ENCODE measurements at places on chromosomes 11 and 22.

DNA sequence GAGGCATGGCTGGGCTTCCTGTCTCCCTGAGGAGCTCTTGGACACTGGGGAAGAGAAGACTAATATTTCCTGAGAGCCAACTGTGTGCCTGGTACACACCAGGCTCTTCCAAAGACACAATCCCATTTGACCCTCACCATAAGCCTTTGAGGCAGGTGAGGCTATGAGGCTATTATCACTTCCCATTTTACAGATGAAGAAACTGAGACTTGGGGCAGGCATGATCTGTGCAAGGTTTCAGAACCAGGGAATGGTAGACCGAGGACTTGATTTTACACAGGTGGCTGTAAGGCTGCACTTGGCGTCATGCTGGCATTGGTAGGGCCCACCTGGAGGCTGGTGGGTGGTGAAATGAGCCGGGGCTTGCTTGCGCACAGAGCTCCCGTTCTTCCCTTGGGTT lies 90.8 kb downstream of the LRRC32 start:
- no peak for DNase-seq

- DNase-seq = no peak
Observed at GRCh38 chr22:42880815-42881214, 23.7 kb upstream of the ARFGAP3 start.

DNA sequence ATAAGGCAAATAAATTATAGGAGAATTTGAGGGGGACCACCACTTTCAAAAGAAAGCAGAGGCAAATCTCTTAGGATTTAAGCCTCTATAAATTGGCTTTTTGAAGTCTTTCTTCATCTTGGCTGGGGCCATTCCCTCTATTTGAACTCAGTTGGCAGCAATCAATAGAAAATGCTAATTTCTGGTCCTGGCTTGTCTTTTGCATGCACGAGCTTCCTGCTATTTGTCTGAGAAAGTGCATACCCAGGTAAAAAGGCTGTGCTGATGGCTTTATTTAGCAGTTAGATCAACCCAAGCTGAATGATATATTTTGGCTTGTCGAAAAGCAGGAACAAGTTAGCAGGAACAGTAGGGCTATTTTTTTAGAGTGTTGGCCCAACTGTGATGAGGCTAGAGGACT lies 64.1 kb upstream of the GRAMD1B start:
- no peak for DNase-seq

- DNase-seq = no peak
Observed at GRCh38 chr11:64888729-64889511, 10.5 kb upstream of the EHD1 start.

GRCh38 chr11:112175599-112175952 lies 264 bp downstream of the BCO2 start:
- DNase-seq = no peak

DNA sequence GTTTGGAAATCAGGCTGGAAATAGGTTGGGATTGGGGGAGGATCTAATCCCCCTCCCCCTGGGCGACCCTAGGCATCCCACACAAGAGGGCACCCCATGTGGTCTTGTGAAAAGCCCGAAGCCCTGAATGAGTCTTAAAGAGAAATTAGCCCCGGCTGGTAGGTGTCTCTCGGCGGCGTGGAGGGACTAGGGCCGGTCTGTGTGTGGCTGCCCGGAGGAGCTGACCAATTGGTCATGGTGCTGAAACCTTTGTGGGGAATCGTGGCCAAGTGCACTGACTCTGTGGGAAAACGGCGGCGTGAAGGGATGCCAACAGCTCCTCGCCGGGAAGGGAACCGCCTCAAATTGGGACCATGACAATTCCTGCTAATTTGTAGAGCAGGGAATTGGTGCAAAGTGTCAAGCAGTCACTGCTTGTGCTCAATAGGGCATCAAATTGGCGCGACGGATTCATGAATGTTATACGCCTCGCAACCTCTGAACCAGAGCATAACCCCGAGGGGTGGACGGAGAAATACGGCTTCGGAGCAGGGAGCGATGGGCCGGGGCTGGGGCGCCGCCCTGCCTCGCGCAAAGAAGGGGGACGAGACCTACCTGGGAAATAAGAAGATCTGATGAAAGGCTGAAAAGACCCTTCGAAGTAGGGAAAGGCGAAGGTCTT lies 1.5 kb downstream of the DBX1 start:
- DNase-seq = peak; percentile 72

DNA sequence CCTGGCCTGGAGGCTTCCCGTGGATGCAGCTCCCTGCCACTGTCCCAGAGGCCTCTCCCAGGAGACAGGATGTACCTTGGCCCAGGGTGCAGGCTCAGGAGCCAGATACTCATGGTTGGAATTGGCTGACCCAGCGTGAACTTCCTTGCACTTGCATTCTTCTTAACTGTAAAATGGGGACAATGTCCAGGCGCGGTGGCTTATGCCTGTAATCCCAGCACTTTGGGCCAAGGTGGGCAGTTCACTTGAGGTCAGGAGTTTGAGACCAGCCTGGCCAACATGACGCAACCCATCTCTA lies 20.1 kb upstream of the ST3GAL4 start:
- DNase-seq = no peak

- DNase-seq = no peak
Observed at GRCh38 chr11:108002476-108002875, 6.2 kb upstream of the CUL5 start.

DNA sequence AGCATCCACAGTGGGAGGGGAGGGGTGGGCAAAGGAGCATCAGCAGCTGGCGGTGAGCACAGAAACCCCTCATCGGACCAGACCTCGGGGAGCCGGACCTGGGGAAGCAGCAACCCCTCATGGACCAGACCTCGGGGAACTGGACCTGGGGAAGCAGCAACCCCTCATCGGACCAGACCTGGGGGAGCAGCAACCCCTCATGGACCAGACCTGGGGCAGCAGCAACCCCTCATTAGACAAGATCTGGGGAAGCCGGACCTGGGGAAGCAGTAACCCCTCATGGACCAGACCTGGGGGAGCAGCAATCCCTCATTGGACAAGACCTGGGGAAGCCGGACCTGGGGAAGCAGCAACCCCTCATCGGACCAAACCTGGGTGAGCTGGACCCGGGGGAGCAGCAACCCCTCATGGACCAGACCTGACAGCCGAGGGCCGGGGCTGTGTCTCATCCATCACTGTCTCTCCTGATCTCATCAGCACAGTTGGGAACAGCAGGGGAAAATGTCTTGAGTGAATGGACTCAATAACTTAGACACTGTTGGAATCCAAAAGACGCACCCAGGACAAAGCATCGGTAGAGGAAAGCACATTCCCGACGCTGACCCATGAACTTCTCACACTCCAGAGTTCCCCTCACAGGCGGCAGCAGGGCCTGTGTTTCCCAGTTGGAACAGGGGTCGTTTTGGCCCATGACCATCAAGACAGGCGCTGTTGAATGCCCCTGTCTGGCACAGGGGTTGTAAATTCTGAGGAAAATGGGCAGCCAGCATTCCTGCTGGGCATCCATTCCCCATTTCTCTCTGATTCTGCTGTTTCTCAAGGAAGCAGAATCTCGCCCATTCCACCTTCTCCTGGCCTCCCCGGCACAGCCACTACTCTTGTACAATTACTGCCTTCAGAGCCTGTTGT lies 1494.6 kb downstream of the TBC1D22A start:
- DNase-seq = no peak

DNA sequence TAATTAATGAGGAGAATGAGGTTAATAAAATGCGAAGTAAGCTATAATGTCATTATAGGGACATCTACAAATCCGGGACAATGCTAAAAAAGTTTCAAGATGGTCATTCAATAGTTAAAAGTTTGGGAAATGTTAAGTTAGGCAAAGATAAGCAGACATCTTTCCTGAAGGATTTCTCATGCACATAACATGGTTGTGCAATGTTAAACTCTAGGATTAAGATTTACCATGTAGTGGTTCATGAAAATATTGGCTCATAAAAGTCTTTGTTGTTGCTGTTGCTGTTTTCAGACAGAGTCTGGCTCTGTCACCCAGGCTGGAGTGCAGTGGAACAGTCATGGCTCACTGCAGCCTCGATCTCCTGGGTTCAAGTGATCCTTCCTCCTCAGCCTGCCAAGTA lies 751.5 kb upstream of the CCDC179 start:
- DNase-seq = no peak

- DNase-seq = no peak
Observed at GRCh38 chr11:114131461-114131864, 72.0 kb downstream of the ZBTB16 start.

- DNase-seq = peak; percentile 21
Observed at GRCh38 chr11:120385110-120385509, 48.9 kb downstream of the ARHGEF12 start.

DNA sequence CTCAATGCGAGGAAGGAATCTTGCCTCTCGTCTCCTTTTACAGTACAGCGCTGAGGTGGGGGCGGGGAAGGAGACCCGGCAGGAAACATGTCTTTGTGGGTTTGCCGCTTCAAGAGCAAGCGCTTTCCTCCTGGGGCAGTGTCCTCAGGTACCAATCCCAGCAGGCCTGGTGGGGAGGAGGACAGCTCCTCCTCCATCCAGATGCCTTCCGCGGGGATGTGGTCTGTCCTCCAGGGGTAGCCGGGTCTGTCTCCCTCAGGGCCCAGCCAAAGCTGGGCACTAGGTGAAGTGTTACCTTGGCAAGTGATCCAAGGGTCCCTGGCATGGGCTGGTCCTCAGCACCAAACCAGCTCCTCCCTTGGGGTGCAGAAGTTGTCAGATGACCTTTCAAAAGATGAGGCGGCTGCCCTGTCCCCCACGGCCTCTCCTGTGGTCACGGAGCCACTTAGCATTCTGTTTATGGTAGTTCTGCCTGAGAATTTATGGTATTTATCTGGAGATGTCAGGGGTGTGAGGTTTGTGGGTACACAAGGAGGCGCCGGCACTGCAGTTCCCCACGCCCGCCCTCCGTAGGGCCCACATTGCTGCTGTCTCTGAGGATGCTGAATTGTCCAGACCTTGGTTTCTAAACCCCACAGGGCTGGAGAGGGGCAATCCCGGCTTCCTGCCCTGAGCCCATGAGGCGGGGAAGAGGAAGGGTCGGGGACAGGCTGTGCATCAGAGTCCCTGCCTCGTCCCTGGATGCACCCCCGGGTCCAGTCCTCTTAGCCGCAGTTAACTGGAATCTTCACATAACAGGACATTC lies 93.5 kb upstream of the ANO1 start:
- peak; percentile 58 for DNase-seq

DNA sequence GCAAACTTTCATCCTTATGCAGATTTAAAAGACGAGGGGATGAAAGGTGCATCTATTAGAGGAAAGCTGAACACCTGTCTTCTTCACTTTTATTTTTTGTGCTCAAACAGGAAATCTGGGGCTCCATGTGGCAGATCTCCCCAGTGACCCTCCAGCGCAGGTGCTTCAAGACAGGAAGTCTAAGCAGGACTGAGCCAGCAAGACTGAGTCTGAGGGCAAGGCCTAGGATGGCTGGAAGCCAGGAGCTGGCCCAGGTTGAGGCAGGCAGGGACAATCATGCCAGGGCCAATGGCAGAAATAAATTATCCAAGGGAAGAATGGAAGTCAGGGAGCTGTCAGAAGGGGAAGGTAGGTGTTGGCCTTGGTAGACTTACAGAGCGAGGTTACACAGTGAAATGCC lies 101.1 kb upstream of the SPON1 start:
- DNase-seq = no peak

DNA sequence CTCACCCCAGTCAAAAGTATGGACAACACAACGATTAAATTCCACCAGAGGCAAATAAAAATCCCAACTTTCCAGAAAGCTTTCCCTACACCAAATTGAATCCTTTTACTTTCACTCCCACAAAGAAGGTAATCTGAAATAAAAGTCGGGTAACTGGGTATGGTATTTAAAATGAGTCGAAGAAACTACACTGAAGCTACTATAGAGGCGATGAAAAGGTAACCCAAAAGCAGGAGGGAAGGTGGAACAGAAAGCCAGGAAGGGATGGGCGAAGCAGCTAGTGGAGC lies 1.1 kb downstream of the PICALM start:
- DNase-seq = no peak

GRCh38 chr11:30131535-30131934 lies 99.3 kb upstream of the FSHB start:
- DNase-seq = no peak

- no peak for DNase-seq
Observed at GRCh38 chr11:788953-789940, 643 bp downstream of the CEND1 start.

DNA sequence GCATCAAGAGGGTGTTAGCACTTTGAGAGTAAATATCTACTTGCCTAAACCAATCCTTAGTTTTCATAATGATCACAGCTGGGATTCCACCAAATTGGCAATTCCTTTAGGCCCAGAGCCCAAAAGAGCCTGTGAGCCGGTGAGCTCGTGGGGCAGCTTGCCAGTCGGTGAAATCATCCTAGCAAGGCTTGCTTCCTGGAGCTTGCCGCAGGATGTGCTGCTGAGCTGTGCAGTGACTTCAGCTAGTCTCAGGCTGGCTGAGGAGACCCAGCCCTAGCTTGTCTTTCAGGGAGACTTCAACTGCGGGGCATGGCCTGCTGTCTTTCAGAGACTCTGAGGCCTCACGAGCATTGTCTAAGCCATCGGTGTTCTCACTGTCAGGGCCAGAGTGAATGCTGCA lies 73.6 kb upstream of the SUSD2 start:
- peak; percentile 85 for DNase-seq

GRCh38 chr22:32211011-32211410 lies 6.1 kb upstream of the RFPL2 start:
- no peak for DNase-seq

- DNase-seq = no peak
Observed at GRCh38 chr11:130740819-130741218, 175.5 kb downstream of the SNX19 start.

GRCh38 chr11:92846491-92847125 lies 122.8 kb upstream of the MTNR1B start:
- DNase-seq = peak; percentile 12

GRCh38 chr11:9775398-9775779 lies 111.5 kb downstream of the SWAP70 start:
- DNase-seq = no peak

GRCh38 chr22:37561212-37562048 lies 1.1 kb downstream of the CDC42EP1 start:
- peak; percentile 93 for DNase-seq

GRCh38 chr11:56852131-56852530 lies 103.6 kb upstream of the OR9G4 start:
- DNase-seq = no peak

DNA sequence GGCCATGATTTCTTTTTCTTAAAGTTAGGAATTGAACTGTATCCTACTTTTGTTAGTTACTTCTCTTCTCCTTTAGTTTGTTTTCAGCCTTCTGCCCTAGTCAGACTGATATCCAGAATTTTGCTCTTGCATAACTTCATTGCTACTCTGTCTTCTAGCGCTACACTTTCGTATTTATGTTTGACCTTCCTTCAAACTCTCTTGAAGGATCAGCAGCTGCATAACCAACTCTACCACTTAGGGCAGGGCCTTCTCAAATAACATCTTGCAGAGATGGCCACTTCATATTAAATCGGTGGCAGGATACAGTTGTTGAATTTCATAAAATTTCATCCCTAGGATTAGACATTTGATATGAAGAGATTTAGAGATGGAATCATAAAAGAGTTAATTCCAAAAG lies 43.9 kb downstream of the KDM2A start:
- no peak for DNase-seq

Data from hepatic stellate cell (primary cell).